Breast epithelium (tissue), 4 donors: ENCODE measurements at places on chromosomes 1 and 21. TPM values are rescaled to one million over a fixed set of nuclear protein-coding genes. Genes with fewer than 3 reads are reported as not detected.

F11R gene
- 74.3 TPM for total RNA-seq

- no peak for DNase-seq
Measured at GRCh38 chr1:2279210-2279639, 51.1 kb downstream of the SKI start.

- no peak for DNase-seq
Measured at GRCh38 chr1:229964281-229964680, 102.8 kb upstream of the GALNT2 start.

- no peak for DNase-seq
Measured at GRCh38 chr1:235336903-235337302, 8.5 kb downstream of the GGPS1 start.

KCNJ9 gene
- total RNA-seq, result not detected

DNA sequence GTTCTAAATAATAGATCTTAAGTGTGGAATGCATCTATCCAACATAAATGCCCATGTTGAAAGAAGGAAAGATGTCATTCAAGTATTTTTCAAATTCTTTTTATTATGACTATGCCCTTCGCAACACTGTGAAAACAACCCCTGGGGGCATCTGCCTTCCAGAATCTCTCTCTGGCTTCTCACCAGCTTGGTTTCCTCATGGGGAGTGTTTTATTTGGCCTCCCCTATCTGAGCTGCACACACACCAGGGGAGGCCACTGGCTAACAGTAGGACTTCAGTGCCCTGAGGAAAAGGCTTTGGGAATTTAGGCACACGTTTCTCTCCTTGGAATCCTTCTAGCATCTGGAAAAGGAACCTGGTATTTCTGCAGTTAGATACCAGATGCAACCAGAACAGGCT lies 130.6 kb downstream of the EDEM3 start:
- DNase-seq, result no peak

SYT6 gene
- under 0.01 TPM for total RNA-seq

BLACAT1 gene
- total RNA-seq, result not detected

GRCh38 chr1:38018864-38019343 lies 6.4 kb downstream of the UTP11 start:
- no peak for DNase-seq

HSD11B1 gene
- 0.88 TPM for total RNA-seq

TCEA3 gene
- total RNA-seq, result 38.0 TPM

DNA sequence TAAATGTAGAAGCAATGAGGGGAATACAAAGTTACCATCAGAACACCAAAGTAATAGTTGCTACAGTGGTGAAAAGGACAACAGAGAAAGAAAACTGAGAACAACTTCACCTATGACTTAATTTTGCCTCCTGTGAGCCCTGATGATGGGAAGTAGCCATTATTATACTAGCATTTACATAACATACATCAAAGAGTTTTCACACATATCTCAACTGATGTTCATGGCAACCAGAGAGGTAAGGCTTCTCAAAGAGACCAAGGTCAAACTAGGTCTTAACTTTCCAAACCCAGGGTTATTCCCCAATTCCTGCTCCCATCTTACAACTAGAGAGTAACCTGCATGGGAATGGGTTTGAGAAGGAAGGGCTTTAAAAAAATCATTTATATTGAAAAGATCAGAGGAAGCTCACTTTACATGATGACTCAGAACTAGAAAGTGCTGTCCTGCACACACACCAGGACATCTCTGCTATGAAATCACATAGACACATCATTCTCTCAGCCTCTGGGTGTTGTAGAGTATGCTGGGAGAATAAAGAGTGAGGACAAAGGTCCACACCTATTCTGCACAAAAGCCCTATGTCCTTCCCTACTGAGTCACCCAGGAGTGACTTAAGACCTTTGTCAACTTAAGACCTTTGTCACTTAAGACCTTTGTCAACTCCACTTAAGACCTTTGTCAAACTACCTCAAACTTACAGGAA lies 179.7 kb downstream of the TNFSF18 start:
- no peak for DNase-seq

DTL gene
- total RNA-seq, result 0.66 TPM

- no peak for DNase-seq
Measured at GRCh38 chr21:39132248-39132647, 51.0 kb downstream of the PSMG1 start.

GRCh38 chr1:216926720-216927510 lies 203.7 kb upstream of the ESRRG start:
- no peak for DNase-seq

IRF6 gene
- 1.9 TPM for total RNA-seq

- no peak for DNase-seq
Measured at GRCh38 chr21:43981871-43982210, 30.3 kb upstream of the TRAPPC10 start.

DNA sequence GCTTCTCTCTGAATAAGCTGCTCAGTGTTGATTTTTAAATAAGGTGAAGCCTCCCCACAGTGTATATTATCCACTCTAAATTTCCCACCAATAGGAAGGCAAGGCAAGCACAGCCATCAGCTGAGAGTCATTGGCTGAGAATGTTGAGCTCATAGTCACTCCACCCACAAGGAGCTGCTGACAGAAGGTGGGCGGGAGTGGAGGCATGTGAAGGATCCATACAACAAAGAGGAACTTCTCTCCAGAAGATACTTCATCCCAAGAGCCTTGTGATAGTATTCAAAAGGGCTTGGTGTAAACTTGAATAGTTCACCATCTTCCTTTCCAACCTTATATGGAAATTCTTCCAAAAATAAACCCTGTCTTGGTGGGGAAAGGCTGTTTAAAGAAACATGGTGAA lies 42.8 kb downstream of the SAMD13 start:
- DNase-seq, result no peak

AMY2A gene
- not detected for total RNA-seq

MMEL1 gene
- total RNA-seq, result not detected

DNA sequence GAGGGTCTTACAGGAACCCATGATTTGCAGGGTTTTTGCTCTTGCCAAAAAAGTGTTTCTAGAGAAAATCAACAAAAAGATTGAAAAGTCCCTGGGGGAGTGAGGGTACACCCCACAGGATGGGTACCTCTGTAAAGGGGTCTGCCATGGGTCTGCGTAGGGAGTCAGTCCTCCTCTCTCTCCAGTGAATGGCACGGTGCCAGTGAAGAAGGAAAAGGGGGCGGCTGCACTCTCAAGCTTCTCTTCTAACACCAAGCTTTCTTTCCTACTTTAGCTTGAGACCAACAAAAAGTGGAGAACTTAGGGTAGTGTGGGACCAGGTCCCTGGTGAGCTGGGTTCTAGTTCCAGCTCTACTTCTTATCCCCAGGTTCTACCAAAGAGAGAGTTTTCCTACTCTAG lies 87.4 kb downstream of the GLUL start:
- no peak for DNase-seq

DNA sequence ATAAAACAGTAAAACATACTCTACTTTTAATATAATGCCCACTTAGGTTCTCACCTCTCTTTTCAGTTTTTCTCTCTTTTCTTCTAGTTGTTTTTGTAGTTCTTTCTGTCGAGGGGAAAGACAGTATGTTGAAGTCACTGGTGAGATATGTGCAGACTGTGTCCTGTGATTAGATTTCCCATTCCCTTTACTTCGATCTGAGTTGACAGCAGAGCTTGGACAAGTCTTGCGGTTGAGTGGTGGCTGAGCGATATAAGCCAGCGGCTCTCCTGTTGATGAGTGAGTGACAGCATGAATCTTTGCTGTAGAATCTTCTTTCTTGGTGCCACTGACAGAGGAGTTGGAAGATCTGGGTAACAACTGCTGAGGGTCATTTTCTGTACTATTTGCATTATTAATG lies 6.0 kb downstream of the CCDC181 start:
- no peak for DNase-seq

RNU1-2 gene
- under 0.01 TPM for total RNA-seq

C4BPA gene
- 6.4 TPM for total RNA-seq

OR2L5 gene
- total RNA-seq, result 0.44 TPM

TCHH gene
- total RNA-seq, result under 0.01 TPM

GRCh38 chr1:225347123-225347683 lies 80.6 kb downstream of the LBR start:
- DNase-seq, result no peak

SYDE2 gene
- 15.4 TPM for total RNA-seq

- no peak for DNase-seq
Measured at GRCh38 chr1:15525050-15526020, 1.3 kb upstream of the DNAJC16 start.

AK4 gene
- 41.0 TPM for total RNA-seq

NTNG1 gene
- 0.98 TPM for total RNA-seq

ALPL gene
- 17.4 TPM for total RNA-seq

DNA sequence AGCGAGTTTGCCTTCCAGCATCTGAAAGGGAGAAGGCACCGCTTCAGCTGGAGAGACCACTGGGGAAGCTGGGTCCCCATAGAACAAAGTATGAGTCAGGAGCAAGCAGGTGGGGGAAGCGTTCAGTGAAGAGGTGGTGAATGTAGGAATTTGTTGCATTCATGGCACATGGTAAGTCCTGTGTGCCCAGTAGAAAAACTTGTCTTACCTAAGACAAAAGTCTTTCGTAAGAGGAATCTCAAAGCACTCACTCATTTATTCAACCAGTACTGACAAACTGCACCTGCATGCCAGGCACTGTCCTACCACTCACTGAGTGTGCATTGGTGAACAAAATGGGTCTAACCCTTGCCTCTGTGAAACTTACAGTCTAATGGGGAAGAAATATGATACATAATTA lies 9.2 kb upstream of the ERRFI1 start:
- no peak for DNase-seq

ANKRD34A gene
- total RNA-seq, result 0.98 TPM

- no peak for DNase-seq
Measured at GRCh38 chr1:115181231-115181630, 91.9 kb upstream of the TSPAN2 start.

DNA sequence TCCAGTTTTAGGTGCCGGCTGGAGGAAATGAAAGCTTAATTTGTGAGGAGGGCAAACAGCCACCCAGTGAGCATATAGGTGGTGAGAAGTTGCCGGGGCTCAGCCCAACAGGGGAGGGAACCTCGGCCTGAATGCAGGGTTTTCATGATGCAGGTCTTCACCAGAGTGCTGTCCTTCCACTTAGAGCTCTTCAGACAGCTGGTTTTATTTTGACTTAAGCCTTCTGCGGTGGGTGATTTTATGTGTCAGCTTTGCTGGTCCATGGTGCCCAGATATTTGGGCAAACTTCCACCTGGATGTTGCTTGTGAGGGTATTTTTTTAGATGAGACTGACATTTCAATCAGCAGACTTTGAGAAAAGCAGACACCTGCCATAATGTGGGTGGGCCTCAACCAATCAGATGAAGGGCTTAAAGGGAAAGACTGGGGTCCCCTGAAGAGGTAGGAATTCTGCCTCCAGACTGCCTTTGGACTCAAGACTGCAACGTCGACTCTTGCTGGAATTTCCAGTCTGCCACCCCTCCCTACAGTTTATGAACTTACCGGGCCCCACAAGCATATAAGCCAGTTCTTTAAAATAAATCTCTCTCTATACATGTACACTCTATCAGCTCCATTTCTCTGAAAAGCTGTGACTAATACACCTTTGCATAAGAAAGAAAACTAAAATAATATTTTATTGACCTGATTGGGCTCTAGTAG lies 72.8 kb downstream of the RHOU start:
- DNase-seq, result no peak

GRCh38 chr21:15741510-15741909 lies 11.7 kb downstream of the USP25 start:
- DNase-seq, result no peak

- no peak for DNase-seq
Measured at GRCh38 chr1:179440971-179441370, 75.2 kb downstream of the AXDND1 start.

- no peak for DNase-seq
Measured at GRCh38 chr1:28064064-28064463, 24.3 kb downstream of the EYA3 start.

FCRLB gene
- total RNA-seq, result 1.1 TPM

SELENBP1 gene
- 123 TPM for total RNA-seq

SPRR2E gene
- total RNA-seq, result not detected

DNA sequence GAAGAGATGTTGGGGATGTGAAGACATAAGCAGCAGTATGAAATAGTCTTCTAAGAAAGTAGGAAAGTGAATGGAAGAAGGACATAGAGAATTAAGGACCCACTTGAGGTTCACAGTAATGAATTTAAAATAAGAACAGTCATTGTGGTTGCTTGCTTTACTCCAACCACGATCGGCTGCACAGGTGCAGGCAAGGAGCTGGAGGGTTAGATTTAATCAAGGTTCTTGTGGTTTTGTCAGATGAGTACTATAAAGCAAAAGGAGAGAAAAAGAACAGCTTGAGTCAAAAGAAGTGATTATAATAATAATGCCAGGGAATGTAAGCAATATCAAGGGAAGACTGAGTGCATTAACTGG lies 46.1 kb upstream of the RBM34 start:
- DNase-seq, result no peak

GLIS1 gene
- 0.16 TPM for total RNA-seq

GRCh38 chr1:66346057-66346795 lies 187.7 kb upstream of the SGIP1 start:
- no peak for DNase-seq

HTR6 gene
- not detected for total RNA-seq

CHIT1 gene
- 15.2 TPM for total RNA-seq

DNA sequence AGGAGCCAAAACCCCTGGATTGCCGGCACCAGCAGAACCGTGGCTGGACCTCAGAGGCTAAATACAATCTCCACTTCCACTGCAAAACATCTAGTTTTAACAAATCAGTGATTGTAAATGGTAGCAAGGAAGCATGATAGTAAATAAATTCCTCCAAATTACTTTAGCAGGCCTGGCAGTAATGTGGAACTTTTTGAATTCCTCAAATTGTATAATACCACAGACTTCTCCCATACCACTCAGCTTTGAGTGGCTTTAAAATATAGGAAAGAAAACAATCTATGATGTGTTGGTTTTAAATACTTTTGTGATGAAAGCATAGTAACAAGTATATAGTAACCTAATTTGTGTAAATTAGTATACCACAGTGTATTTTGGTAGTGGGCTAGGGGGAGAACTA lies 34.1 kb downstream of the NIBAN1 start:
- DNase-seq, result no peak

- DNase-seq, result no peak
Measured at GRCh38 chr1:222769181-222769580, 32.2 kb downstream of the FAM177B start.
